ENCODE measurements at places on chromosomes 6 and 20.

- no peak for DNase-seq
These were observed 13.1 kb upstream of the CDK19 start for GRCh38 chr6:110828396-110828795.

- no peak for DNase-seq
These were observed 51.5 kb downstream of the COL19A1 start for GRCh38 chr6:69917834-69918233.

DNA sequence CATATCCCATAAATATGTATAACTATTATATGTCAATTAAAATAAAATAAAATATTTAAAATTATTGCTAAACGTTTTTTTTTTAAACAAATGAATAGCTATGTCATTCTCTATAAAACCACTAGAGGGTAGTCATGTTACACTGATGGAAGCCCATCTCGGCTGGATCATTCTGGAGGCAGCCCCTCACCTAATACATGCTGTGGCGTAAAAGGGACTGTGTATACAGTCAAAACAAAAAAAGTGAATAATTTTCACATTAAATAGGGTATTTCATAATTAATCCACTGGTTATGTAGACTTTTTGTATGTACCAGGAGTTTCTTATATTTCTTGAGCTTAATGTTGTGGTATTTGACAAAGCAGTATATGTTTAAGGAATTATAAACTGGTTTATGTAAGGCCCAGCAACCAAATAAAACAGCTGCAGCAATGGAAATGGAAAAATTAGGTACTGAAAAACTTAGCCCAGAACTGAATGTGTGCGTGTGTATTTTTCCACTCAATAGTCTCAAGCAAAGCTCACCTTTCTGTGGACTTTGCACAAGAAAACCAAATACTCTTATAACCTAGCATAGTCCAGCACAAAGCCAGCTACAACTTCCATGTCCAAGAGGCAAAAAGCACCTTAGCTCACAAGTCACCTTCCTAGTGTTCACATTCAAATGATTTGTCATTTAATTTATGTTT is 81.7 kb downstream of the COL9A1 start:
- DNase-seq, result no peak

- DNase-seq, result no peak
These were observed 93.5 kb downstream of the ESR1 start for GRCh38 chr6:151901009-151901411.

- no peak for DNase-seq
These were observed 11.5 kb downstream of the WFDC3 start for GRCh38 chr20:45780159-45780558.

DNA sequence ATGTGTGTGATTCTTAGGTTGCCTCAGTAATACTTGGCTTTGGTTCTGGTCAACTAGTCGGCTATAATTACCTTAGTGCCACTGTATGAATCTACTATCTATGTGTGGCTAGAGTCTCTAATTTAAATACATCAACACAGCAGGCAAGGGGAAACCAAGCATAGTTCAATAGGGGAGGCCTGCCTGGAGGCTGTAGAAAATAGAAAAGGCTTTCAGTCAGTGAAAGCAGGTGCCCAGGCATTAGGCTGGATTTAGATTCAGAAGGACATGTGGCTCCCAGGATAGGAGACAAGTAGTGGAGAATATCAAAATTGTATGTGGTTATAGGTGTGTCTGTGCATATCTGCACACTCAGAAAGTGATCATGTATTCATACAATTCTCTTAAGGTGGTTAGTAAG is 115.1 kb upstream of the LAMP5 start:
- DNase-seq, result no peak

- no peak for DNase-seq
These were observed 10.6 kb downstream of the TFEB start for GRCh38 chr6:41724586-41725501.

DNA sequence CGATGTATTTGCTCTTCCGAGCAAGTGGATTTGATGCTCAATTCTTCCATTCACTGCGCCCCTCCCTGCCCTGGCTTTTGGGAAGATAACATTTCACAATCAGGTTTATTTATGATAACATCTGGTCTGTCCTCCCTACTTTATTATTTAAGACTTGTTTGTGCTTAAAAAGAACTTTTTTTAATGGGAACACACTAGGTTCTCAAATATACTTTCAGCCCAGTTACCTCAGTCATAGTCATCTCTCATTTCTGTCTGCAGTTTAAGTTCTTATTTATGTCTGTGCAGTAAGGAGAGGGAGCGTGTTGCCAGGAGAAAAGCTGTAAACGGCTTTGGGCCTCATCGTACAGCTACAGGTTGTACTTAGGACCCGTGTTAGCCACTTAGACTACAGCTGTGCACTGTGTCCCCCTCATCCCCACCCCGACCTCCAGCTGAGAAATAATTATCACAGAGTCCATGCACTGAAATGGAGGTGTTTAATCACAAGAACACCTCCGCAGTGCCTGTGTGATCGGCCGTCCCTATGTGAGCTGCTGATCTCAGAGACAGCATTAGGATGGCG is 99.3 kb downstream of the RPP40 start:
- DNase-seq, result no peak

DNA sequence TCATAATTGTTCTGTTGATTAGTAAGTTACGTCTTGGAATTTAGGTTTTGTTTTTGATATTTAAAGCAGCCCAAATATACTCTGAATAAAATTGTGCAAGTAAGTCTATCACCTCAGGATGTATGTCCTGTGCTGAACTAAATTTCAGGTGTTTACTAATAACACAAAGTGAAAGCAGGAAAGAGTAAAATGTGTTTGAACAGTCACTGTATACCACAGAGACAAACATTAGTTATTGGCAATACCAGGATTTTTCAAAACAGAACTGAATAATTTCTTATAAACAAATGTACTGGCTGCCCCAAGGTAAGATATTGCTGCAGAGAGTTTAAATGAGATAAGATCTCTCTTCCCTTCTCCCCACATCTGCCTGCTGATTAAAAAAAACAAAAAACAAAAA is 404.7 kb upstream of the RUNX2 start:
- no peak for DNase-seq

DNA sequence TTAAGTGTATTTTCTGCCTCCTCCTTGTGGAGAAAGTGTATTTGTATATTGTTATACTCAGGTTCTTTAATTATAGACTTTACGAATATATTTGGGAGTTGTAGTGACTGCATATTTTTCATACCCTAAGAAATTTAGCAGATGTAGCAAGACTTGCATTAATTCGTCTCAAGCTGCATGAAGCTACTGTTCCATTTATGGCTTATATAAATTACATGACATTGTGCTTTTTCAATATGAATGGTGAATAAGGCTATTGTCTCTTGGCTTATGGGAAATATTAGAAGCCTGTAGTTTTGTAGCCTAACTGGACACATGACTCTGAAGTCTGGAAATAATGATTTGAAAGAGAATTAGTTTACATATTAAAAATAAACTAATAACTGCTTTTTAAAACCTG is 2.4 kb downstream of the ADGRG6 start:
- no peak for DNase-seq

DNA sequence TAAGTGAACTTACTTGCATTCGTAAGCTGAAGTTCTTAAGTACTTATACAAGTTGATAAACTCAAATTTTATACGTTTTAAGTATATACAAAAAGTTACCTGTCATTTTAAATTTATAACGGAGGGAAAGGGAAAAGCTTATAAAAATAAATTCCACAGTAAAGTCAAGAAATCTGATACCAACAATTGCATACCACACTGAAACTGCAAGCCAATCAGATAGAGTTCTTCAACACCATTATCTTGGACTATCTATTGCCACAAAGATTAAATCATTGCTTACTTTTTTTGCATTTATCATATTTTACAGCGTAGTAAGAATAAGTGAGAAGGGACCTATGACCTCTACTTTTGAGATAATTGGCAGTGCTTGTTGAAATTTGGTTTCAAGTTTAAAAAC is 386.7 kb downstream of the TFAP2A start:
- no peak for DNase-seq

DNA sequence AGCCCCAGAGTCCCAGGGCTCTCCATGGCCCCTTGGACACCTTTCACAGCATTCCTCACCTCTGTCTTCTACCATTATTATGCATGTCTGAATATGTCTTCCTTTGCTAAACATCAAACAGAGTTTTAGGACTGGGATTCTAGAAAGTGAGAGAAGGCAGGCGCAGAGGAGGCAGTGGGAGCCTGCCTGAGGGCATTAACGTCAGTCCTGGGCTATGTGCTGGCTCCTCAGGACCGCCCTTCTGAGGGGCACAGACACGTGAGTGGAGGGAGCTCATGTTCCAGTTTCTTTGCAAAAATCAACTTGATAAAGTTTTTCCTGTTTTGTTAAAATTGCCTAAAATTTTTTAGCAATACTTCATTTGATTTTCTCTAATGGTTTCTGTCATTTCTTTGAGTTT is 38.0 kb downstream of the C6orf15 start:
- no peak for DNase-seq

DNA sequence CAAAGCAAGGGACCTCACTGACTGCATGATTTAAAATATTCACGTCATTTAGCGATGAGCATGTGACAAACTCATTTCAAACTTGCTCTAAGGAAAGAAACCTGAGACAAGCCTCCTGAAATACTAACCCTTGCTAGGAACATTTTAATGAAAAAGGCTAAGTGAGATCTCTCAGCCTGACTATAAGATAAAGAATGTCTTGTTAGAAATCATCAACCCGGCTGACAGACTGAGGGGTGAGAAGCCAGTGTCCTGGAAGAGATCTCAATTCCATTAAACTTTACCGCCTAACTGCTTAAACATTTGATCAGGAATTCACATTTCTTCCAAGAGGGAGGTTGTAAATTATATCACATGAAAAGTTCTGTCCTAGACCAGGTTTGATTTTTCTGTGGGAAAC is 274.8 kb upstream of the EXOC2 start:
- DNase-seq, result no peak

DNA sequence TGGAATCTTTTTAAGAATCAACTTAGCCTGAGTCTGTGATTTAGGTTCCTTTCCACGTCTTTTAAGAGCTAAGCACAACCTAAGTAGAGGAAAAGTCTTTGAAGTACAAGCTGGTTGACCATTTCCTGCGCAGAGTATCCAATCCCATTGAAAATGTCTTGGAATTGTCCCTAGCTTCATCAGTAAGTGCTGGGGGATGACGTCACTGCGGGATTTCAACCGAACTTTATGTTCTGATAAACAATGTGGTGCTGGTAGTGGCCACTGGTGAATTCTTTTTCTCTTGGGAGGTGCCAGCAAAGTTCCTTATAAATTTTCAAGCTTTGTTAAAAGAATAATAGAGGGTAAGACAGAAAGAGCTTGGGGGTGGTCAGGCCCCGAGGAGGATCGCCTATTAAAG is 69.2 kb downstream of the PDE7B start:
- no peak for DNase-seq

- no peak for DNase-seq
These were observed 972.0 kb upstream of the CITED2 start for GRCh38 chr6:140346428-140346827.

DNA sequence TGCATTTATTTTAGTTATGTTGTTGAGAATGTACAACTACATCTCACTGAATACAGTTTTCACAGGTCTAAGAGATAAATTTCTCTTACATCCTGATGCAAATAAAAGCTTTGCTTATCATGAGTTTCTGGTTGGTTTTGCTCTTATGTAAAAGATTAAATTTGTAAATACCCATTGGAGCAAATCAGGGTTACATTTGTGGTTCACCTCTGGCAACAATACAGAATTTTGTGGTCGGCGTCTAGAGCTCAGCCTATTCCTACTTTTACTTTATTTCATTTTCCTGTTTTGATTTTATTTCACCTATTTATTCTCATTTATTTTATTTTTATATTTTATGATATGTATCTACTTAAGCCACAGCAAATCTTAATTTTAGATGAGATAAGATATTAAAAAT is 271.9 kb upstream of the MARCKS start:
- no peak for DNase-seq

GRCh38 chr6:141667580-141668309 is 465.0 kb upstream of the GJE1 start:
- DNase-seq, result no peak

DNA sequence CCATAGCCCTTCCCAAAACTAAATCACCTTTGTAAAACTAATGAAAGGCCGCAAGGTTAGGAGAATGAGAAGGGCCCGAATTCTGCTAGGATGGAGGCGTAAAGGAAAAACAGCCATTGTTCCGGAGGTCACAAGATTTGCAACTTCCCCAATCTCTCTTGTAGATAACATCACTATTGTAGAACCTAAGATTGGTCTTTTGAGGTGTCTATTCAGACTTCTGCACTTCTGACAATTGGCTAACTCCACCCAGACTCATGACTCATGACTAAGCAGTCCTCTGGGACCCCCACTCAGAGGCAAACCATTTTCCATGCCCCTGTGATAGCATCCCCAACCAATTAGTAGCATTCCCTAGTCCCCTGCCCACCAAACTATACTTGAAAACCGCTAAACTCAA is 210.5 kb upstream of the SHLD1 start:
- no peak for DNase-seq

DNA sequence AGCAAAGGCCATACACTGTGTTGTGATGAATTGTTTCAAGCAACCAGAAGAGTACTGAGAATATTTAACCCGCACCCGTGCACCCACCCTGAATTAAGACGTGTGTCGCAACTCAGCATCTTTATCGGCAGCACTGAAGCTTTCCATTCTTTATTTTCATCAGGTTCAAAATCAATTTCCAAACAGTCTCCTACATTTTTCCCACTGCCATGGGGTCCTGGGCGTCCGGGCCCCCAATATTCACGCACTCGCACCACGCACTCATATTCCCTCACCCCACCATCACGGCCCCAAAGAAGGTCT is 1.8 kb downstream of the LTB start:
- DNase-seq, result no peak

DNA sequence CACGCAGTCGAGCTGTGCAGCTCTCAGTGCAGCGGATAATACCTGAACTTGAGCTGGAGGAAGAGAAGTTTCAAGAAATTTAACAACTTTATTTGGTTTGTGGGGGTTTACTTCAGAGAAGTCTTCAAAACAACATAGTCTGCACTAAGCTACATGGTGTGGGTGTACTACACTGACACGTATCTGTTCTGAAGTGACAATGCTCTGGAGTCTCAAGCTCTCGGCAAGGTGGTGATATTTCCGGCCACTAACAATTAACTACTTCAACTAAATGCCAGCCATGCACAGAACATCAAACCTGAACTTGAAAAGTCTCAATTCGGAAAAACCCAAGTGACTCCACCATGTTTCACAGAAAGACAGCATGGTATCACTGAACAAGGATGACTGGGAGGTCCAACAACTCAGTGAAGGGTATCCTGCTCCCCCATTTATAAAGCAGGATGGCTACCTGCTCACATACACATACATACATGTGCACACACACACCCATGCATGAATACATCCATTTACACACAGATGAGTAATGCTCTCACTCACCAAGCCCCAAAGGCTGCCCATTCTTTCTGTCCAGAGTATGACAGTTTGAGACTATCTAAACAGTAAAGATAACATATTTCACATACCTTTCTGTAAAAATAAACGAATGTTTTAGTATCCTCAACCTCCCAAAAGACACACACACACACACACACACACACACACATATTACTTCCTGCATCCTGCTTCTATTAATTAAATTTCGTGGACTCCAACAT is 15.4 kb upstream of the ANKRD60 start:
- no peak for DNase-seq

All from stimulated activated CD4-positive, alpha-beta T cell treated with anti-CD3 and anti-CD28 coated beads, TNF-alpha, amount 100 ng/mL, for 4 hours (primary cell).